ENCODE measurements at places on chromosomes 5 and 9.

- DNase-seq, result no peak
These were observed 16.7 kb downstream of the CEP78 start for GRCh38 chr9:78252616-78253015.

GRCh38 chr9:108845947-108846346 lies 9.8 kb downstream of the ACTL7B start:
- no peak for DNase-seq

DNA sequence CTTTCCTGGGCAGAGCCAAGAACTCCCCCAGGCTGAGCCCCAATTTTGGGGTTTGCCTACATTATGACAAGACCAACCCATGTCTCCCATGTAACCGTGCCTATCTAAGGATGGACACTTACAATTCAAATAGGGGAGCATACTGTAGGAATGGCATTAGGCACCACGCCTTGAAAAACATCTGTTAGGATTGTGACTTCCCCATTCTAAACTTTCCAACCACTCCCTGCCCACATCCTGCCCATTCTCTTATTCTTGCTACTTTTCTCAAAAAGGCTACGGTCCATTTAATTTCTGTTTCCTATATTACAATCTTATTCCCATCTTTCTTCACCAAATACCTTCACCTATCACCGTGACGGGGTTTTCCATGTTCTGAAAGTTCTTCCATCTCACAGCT lies 99.2 kb downstream of the LPAR1 start:
- DNase-seq, result no peak

DNA sequence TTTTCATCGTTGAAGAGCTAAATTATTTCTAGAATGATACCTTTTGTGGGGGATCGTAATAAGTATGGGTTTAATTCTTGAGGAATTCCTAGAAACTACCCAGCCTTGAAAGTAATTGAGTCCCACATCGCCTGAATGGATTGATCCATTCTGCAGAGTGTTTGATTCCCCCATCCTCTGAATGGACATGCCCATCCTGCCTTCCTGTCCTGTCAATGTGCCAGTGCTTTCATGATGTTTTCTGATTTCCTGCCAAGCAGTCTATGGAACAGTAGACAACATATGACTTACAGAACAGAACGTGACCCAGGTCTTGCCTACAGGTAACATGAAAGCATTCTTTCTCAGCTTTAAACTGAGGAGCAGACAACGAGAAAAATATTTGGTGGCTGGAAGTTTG lies 319.2 kb downstream of the DRD1 start:
- DNase-seq, result no peak

DNA sequence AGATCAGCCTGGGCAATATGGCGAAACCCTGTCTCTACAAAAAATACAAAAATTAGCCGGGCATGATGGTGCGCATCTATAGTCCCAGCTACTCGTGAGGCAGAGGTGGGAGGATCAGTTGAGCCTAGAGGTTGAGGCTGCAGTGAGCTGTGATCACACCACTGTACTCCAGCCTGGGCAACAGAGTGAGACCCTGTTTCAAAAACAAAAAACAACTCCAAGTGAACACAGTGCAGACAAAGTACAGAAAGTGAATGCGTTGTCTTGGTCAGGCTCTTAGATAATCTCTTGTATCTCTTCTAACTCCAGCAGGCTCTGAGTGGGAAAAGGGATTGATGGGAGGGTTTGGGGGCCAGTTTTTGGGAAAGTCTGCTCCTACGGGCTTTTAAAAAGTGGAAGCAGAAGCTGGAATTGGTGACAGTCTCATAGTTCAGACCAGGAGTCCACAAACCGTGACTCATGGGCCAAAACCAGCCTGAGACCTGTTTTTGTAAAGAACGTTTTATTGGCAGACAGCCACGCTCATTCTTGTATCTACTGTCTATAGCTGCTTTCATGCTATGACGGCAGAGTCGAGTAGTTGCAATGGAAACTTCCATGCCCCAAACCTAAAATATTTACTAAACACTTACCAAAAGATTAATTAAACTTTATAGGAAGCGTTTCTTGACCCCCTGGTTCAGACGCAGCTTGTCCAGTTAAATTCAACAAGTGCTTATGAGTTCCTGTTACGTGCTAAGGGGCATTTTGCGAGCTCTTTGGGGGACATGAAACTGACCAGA lies 32.9 kb downstream of the NDST1 start:
- DNase-seq, result no peak

DNA sequence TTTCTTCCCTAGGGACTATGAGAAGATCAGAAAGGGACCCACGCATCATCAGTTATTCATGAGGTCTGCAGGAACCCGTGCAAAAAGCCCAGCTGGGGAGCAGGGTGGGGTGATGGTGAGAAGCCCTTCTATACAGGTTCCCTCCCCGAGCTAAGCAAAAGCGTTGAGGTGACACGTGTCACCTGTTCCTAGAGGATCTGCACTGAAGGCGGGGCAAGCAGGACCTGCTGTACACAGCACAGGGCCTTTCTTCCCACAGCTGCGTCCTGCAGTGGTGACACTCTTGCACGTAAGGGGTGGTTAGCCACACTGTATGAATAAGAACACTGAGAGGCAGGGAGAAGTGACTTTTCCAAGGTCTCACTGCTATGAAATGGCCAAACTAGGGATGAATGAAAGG lies 37.2 kb upstream of the SH3PXD2B start:
- DNase-seq, result no peak

DNA sequence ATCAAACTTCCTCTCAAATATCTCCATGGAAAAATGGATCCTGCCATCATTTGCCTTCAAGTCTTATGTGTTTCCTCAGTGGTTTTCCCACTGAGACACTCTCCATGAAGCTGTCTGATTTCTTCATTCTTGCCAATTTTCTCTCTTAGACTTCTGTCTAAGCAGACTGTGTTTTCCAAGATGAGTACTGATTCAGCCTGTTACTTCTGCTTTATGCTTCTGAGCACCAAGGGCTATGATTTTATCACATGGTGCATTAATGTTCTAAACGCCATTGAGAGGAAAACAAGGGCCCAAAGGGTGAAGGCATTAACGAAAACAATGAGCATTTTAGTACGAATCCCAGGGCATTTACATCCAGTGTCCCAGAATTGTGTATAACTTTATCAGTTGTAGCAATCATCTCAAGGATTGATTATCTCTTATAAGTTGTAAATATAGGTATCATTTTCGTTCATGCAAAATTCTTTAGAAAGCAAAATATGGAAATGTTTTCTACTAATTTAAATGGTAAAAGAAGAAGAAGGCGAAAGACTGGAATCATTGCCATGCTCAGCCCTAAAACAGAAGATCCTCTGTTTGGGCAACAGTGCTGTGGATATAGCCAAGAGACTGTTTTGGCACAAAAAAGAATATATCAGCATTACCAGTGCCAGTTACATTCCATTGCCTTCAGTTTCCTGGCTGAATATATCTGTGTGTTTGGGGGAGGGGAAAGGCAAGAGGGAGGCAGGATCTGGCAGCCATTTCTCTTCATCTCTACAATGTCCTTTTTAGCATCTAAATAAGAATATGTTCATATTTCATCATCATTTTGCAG lies 537.6 kb downstream of the ANXA1 start:
- no peak for DNase-seq

GRCh38 chr9:74309654-74310053 lies 187.5 kb upstream of the RORB start:
- DNase-seq, result no peak

DNA sequence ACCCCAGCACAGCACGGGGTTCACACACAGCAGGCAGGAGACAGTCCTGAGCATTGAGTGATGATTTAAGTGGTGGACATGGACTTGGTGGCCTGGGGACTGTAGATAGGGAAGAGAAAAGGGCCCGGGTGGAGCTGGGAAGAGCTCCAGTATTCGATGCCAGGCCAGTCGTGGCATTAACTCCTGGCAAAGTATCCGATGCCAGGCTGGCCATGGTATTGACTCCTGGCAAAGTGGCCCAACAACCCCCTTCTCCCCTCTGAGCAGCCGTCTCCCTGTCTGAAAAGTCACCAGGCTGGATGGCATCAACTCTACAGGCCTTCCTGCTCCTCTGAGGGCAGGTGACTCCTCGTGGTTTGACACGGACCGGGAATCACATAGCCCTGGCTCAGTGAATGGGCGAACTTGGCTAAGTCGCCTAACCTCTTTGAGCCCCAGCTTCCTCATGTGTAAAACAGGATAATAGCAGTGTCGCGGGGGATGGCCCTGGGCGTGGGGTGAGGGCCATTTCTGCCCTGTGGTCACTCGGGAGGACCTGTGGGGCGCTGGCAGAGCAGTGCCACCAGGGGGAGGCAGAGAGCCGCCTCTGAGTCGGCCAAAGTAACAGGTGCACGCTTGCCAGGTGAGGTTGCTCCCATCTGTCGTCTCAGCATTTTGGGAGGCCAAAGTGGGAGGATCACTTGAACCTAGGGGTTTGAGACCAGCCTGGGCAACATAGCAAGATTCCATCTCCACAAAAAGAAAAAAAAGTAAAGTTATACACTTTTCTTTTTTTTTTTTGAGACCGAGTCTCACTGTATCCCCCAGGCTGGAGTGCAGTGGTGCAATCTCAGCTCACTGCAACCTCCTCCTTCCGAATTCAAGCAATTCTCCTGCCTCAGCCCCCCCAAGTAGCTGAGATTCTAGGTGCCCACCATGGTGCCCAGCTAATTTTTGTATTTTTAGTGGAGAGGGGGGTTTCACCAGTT lies 5.7 kb upstream of the SEC16A start:
- peak; percentile 71 for DNase-seq

DNA sequence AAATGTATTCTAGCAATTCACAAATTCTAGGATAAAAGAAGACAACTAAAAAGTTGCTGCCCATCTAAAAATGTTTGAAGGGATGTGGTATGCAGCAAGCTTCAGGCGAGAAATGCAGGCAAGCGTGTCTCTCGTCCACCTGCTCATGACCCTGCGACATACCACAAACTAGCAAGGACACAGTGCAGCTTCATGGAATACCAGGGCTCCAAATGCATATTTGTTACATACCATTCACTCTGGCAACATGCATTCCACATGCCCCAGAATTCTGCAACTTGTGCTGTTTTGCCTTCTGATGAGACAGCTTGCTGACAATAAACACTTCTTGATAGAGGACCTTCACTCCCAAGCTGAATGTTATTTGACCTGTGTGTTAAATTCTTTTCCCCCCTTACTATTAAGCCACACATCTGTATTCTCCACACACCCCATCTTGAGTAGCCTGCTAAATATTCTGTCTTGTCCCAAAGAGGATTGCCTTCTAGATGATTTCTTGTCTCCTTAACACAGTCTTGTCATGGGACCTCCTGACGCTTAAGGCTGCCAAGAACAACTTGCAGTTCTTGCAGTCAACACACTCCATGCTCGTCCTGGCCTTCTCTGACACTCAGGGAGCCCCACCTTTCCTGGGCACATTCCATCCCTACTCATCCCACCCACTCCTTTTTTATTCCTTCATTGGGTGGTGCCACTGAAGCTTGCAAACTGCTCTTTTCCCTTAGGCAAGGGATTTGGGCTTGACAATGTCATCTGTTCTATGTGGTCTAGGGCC lies 340.5 kb downstream of the PIK3R1 start:
- no peak for DNase-seq

- DNase-seq, result no peak
These were observed 218.9 kb downstream of the EPB41L4A start for GRCh38 chr5:112200131-112200530.

DNA sequence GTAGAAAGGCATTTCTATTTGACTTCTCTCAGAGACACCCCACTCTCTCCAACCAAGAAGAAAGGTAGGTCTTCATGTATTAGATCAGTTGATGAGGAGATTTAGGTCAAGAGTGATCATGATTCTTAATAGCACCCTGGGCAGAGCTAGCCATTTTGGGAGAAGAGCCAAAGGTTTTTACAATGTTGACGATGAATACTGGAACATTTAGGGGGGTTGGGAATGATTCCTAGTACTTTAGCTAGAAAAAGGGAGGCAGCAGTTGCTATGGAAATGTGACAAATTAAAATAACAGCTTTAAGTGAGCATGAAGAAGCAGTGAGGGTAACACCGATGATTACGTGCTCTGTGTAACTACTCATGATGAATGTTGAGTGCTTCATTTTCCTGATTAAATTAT lies 9.5 kb upstream of the RPS23 start:
- DNase-seq, result no peak

GRCh38 chr9:137880976-137881530 lies 3.5 kb downstream of the CACNA1B start:
- DNase-seq, result no peak

DNA sequence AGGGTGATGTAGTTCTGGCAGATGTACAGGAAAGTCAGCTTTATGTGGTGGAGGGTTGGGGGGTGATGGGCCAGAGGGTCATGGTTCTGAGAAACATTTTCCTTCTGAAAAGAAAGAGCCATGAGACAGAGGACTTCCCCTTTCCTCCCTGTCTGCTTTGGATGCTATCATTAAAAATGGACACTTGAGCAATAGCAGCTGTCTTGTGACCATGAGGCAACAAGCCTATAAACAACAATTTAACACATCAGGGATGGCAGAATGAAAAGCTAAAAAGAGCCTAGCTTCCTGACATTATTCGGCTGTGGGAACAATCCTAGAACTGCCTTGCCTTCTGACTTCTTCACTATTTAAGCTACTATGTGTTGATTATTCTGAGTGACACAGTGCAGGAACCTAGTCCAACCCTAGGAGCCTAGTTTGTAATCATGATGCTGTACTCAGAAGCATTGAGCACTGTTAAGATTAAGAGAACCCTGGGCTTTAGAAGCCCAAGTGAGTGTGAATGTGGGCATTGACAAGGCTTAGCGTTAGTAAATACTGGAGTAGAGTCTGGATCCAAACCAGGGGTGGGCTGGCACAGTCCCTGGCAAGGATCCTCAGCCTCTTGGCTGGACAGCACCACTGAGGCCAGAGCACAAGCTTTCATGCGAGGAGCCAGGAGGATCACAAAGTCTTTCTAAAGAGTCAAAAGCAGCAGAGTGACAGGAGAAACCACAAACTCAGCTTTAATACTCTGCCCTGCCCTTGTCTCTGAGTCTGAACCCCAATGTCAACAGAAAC lies 178.5 kb upstream of the EGFLAM start:
- no peak for DNase-seq

DNA sequence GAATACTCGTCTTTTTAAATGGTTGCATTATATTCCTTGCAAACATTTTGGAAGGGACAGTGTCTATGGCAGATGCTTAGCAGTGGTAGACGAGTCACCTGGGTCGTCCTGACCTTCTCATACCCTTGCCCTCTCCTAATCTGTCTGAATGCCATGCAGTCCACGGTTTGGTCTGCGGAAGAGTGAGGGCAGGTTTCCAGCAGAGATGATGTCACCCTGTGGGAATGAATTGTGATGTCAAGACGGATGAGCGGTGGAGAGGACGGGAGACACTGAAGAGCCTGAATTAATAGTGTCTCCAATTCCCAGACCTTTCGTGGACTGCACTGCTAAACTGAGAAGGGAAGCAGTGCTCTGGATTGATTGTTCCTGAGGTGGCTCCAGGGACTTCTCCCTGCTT lies 329.0 kb upstream of the PANK3 start:
- DNase-seq, result no peak

Measured in T-helper 1 cell (primary cell).